AG04450 (cell line): ENCODE measurements at places on chromosomes 3 and 15. TPM values are rescaled to one million over a fixed set of nuclear protein-coding genes. Genes with fewer than 3 reads are reported as not detected.

The LYZL4 gene
- not detected in 2 replicates for polyA plus RNA-seq

The B3GNT5 gene
- polyA plus RNA-seq = 2.0 and 2.9 TPM in 2 replicates

The ECE2 gene
- not detected in 2 replicates for polyA plus RNA-seq

The FRMD5 gene
- polyA plus RNA-seq = 5.2 and 5.4 TPM in 2 replicates

The GOLGA8J gene
- polyA plus RNA-seq = not detected in 2 replicates

The ERICH6 gene
- polyA plus RNA-seq = not detected in 2 replicates

The CCDC14 gene
- polyA plus RNA-seq = 163 and 164 TPM in 2 replicates

The FETUB gene
- polyA plus RNA-seq = not detected in 2 replicates

The PLA1A gene
- polyA plus RNA-seq = not detected in 2 replicates

The LINGO1 gene
- not detected in 2 replicates for polyA plus RNA-seq

The APPL1 gene
- polyA plus RNA-seq = 16.9 and 23.5 TPM in 2 replicates

The CACNA2D3 gene
- 0.24 and 0.32 TPM in 2 replicates for polyA plus RNA-seq

The SIN3A gene
- 27.4 and 28.0 TPM in 2 replicates for polyA plus RNA-seq
